Smooth muscle cell of bladder (primary cell): ENCODE measurements at places on chromosomes 1 and 21. TPM values are rescaled to one million over a fixed set of nuclear protein-coding genes. Genes with fewer than 3 reads are reported as not detected.

The FAM151A gene
- total RNA-seq, result not detected in 2 replicates

The VTCN1 gene
- total RNA-seq, result under 0.01 TPM in 1 of 2 replicates, not detected in the other

The KLHDC9 gene
- 1.2 and 1.8 TPM in 2 replicates for total RNA-seq

The CFAP57 gene
- total RNA-seq, result 0.28 TPM in 2 replicates

The C1orf35 gene
- 4.8 and 6.0 TPM in 2 replicates for total RNA-seq

The TEX38 gene
- not detected in 2 replicates for total RNA-seq

The BARHL2 gene
- not detected in 2 replicates for total RNA-seq

The MFSD2A gene
- total RNA-seq, result 2.8 and 5.0 TPM in 2 replicates

The CHI3L1 gene
- total RNA-seq, result 14.5 and 35.3 TPM in 2 replicates

The AUNIP gene
- 0.28 TPM in 2 replicates for total RNA-seq

The KCND3 gene
- total RNA-seq, result 0.57 and 0.92 TPM in 2 replicates

The PIGK gene
- 31.3 and 45.5 TPM in 2 replicates for total RNA-seq

The CHIA gene
- not detected in 2 replicates for total RNA-seq

The RNU1-4 gene
- total RNA-seq, result 3,030 and 4,050 TPM in 2 replicates

The DNAJC6 gene
- 0.14 and 0.28 TPM in 2 replicates for total RNA-seq
